ENCODE measurements at places on chromosomes 3 and 15.

DNA sequence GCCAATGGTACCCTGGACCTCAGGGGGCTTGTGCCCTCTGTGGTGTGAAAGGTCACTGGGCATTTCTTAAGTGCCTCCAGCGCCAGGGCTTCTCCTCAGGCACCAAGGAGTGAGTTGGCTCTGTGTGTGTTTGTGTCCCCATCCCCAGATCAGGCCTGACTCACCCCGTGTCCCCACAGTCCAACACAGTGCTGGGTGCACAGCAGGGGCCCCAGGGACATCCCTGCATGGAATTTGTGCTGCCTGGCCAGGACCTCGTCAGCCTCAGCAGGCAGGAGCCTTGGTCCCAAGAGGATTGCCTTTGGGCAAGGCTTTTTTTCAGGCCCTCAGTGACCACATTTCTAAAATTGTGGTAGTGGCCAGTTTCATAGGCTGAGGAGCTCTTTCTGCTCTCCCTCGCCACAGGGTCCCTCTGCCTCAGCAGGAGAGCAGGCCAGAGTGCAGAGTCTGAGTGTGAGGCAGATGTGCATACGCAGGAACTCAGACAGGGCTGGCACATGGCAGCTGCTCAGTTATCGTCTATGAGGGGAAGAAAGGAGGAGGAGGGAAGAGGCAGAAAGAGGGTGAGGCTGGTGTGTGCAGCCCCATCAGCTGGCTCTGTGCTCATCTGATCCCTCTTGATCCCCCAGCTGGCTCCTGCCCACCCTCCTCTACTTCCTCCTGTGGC lies 215.6 kb downstream of the RPLP1 start:
- DNase-seq: no peak

GRCh38 chr3:140384028-140384771 lies 293.7 kb upstream of the TRIM42 start:
- DNase-seq: no peak

DNA sequence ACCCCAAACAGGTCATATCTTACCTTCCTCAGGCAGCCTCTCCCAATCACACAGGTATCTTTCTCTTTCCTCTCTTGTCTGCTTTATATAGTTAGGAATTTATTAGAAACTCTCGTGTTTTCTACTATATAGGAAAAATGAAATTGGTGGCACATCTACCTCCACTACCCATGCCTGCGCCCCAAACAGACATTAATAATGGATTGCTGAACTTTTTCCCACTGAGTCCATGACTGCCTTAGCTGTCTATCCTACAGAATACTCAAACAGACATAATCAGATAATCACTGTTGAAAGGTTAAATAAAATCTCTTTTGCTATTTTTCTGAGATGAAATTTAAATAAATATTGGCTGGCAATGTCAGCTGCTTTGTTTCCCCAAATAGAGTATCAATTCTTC lies 55.8 kb upstream of the SLC6A11 start:
- no peak for DNase-seq

DNA sequence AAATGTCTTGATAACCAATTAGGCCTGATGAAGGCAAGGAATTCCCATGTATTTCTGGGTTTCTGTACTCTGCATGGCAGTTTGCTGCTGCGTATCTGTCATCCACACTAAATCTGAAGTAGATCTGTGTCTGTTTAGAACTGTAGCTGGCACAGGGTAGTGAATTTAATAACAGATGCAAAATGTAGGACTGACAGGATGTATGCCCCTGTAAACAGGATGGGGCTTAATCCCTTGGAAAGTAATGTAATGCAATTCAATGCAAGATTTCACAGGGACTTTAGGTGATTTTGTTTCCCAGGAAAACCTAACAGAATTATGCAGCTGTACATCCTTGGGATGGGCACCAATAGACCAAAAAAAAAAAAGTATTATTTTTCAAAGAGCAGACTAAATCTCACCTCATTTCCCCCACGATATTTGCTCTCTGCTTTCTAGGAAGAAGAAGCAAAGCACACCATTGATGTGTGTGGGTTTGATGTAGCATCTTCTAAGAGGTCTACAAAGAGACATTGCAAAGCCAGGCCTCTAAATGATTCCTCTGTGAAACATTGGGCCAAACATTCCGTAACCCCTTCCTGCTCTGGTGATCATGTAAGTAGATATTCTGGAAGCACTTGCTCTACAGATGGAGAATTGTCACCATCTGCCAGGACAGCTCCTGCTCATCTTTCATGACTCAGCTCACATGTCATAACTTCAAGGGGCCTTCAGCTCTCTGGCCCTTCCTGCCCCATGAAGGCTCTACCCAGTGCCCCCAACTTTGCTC lies 464.3 kb upstream of the RGMA start:
- DNase-seq: no peak

- peak; percentile 99 for DNase-seq
Measured at GRCh38 chr3:105366326-105367062, at the start of gene ALCAM. Gene ALCAM (plus strand): TSS chr3:105366909.
